ENCODE measurements at places on chromosomes 11 and 22. TPM values are rescaled to one million over a fixed set of nuclear protein-coding genes. Genes with fewer than 3 reads are reported as not detected.
A peak's percentile ranks its signal among the peaks of the same experiment; 100 is the strongest.

DNA sequence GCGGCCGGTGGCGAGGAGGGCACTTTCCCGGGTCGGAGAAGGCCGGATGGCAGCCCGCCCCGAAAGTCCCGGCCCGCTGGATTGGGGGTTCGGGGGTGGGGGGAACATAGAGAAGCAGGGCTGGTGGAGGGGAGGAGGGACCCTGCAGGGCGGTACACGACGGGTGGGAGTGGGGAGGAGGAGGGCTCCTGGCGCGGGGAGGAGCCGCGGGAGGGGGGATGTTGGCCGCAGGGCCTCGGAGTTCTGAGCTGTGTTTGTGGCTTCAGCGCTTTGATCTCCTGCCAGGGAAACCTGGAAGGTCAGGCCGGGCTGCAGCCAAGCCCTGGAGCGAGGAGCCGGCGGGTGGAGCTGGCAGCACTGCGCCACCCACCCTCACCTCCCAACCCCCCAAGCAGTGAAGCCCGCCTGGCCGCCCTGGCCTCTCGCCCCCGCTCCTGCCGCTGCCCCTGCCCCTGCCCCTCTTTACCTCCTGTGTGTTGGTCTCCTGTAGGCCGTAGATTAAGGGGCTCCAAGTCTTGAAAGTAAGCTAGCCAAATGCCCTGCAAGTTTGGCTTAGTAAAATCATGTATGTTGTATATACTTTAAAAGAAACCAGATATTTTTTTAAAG lies 30.9 kb downstream of the C22orf31 start:
- peak overlapping the region; percentile 92 for H3K27ac ChIP-seq
- H3K4me3 ChIP-seq: peak overlapping the region; percentile 57
- H3K36me3 ChIP-seq: no peaks in the 10 kb centered on the region

DNA sequence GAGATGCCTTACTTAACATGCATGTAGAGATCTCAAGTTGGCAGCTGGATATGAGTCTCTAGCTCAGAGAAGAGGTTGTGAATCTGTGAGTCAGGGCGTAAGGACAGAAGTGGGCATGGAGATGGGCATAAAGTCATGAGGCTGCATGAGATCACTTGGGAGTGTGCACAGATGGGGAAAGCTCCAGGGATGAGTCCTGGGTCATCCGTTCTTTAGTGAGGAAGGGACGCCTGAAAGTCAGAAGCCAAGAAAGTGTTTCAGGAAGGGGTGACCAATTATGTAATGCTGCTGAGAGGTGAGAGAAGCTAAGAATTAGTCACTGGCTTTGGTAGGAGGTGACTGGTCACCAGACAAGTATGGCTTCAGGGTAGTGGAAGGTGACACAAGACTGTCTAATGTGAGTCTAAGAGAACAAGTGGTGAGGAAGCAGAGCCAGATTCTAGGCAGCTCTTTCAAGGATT lies 6.7 kb downstream of the ACP2 start:
- no peaks in the 10 kb centered on the region for H3K27me3 ChIP-seq
- H3K27ac ChIP-seq: no peak overlapping the region
- H3K4me3 ChIP-seq: no peak overlapping the region
- H3K36me3 ChIP-seq: peaks cover 56% of the 10 kb centered on the region

GRCh38 chr11:99257131-99257530 lies 236.4 kb downstream of the CNTN5 start:
- no peak overlapping the region for H3K4me3 ChIP-seq
- H3K36me3 ChIP-seq: no peaks in the 10 kb centered on the region
- no peaks in the 10 kb centered on the region for H3K4me1 ChIP-seq
- H3K27me3 ChIP-seq: no peaks in the 10 kb centered on the region

Gene CCDC87
- total RNA-seq: 0.21 TPM

DNA sequence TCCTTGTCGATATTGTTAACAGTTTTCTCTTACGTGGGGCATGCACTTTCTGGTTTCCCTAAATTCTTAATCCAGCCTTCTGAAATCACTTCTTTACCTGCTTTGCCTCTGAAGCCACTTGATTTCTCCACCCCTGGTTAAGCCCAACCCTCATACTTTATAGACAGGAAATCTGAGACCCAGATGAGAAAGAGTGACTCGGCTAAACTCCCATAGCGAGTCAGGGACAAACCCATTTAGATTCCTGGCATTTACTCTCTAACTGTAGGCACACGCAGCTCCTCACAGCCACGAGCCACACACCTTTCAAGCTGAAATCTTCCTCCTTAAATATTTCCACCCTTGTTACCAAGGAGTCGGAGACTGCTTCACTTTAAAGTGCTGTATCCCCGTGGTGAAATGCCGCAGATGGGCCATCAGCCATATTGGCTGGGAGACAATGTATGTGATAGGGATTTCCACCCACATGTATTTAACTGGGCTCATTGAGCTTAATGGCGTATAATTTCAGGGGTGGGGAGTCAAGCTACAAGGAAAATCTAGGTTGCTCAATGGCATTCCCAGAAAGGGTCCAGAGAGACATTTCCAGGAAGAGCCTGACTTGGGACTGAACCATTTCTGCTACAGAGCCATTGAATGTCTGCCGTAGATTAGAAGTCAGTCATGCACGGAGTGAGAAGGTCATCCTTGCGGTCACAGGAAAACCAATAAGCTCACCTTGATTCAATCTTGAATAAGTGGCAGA lies 49.9 kb upstream of the GRK3 start:
- no peak overlapping the region for H3K27ac ChIP-seq
- H3K4me3 ChIP-seq: no peak overlapping the region
- no peaks in the 10 kb centered on the region for H3K4me1 ChIP-seq
- DNase-seq: no peak
- no peaks in the 10 kb centered on the region for H3K36me3 ChIP-seq

DNA sequence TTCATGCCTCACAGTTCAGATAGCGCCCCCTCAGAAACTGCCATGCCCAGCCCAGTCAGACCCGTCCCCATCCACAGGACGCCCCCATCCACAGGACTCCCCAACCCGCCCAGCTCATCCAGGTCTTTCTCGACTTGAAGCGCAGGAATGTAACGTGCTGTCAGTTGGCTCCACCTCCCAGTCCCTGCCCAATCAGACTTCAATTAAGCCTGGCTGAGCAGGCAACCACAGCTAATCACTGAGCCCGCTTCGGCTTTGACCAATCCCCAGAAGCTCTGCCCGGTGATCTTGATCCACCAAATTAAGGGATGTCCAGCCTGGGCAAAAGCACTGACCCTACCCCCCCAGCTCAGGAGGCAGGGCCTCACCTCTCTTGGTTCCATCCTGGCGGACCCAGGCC lies 10.5 kb upstream of the MFNG start:
- no peaks in the 10 kb centered on the region for H3K27me3 ChIP-seq
- H3K27ac ChIP-seq: no peak overlapping the region
- H3K36me3 ChIP-seq: no peaks in the 10 kb centered on the region
- DNase-seq: no peak
- no peak overlapping the region for H3K4me3 ChIP-seq
- H3K4me1 ChIP-seq: peaks cover 4% of the 10 kb centered on the region

DNA sequence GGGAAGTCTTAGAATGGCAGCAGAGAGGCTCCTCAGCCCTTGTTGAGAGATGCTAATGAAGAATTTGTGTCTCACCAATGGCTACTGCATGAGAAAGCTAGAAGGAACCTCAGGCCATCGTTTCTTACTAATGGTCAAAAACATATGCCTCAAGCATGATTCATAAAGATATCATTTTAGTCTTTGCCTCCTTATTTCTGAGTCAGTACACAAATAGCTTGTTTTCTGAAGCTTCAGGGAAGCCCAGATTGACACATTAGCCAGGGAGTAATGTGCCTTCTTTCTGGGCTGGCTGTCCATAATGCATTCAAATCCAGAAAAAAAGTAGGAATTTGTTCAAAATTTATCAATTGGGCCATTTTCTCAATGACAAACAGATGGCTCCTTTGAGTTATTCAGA lies 169.4 kb upstream of the ZBED5 start:
- no peaks in the 10 kb centered on the region for H3K36me3 ChIP-seq
- H3K27ac ChIP-seq: no peak overlapping the region
- no peaks in the 10 kb centered on the region for H3K4me1 ChIP-seq
- no peaks in the 10 kb centered on the region for H3K27me3 ChIP-seq
- no peak overlapping the region for H3K4me3 ChIP-seq

- H3K4me1 ChIP-seq: no peaks in the 10 kb centered on the region
- no peaks in the 10 kb centered on the region for H3K36me3 ChIP-seq
- H3K27ac ChIP-seq: no peak overlapping the region
- H3K4me3 ChIP-seq: no peak overlapping the region
Observed at GRCh38 chr11:123406441-123407129, 23.5 kb upstream of the GRAMD1B start.

Gene GRIK4
- not detected for total RNA-seq

DNA sequence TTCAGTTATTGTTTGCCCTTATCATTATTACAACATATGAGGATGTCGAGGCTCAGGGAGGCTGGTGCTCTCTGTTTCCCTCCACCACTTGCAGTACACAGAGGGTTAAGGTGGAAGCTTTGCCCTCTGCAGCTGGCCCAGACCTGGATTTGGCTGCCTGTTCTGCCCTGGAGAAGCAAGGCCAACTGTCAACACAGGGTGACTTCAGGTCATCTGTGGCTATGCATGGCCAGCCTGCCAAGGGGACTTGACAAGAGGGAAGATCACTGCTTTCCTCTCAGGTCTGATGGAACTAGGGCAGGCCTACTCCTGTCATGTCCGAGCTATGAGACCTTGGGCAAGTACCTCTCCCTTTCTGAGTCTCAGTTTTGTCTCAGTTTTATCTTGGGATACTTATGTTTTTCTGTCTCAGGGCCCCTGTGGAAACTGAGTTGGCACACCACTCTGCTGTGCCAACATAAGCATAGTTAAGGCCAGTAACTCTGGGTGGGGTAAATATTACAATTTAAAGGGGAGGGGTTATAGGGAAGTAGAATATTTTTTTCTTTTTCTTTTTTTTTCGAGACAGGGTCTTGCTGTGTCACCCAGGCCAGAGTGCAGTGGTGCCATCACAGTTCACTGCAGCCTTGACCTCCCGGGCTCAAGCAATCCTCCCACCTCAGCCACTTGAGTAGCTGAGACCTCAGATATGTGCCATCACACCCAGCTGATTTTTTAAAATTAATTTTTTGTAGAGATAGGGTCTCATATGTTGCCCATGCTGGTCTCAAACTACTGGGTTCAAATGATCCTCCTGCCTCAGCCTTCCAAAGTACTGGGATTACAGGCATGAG lies 2.4 kb upstream of the THRSP start:
- H3K4me3 ChIP-seq: no peak overlapping the region
- no peaks in the 10 kb centered on the region for H3K36me3 ChIP-seq
- H3K27me3 ChIP-seq: no peaks in the 10 kb centered on the region
- H3K27ac ChIP-seq: peak overlapping the region; percentile 58

GRCh38 chr11:113193946-113194345 lies 120.4 kb upstream of the TTC12 start:
- H3K27ac ChIP-seq: peak overlapping the region; percentile 44
- H3K4me3 ChIP-seq: no peak overlapping the region
- no peak for DNase-seq
- no peaks in the 10 kb centered on the region for H3K27me3 ChIP-seq
- H3K4me1 ChIP-seq: peaks cover 26% of the 10 kb centered on the region
- H3K36me3 ChIP-seq: no peaks in the 10 kb centered on the region

- no peak overlapping the region for H3K27ac ChIP-seq
- H3K4me1 ChIP-seq: no peaks in the 10 kb centered on the region
- no peaks in the 10 kb centered on the region for H3K36me3 ChIP-seq
Observed at GRCh38 chr22:24424001-24424900, 3.1 kb upstream of the ADORA2A start.

Gene DTX4
- 9.6 TPM for total RNA-seq

- H3K27ac ChIP-seq: no peak overlapping the region
- H3K4me3 ChIP-seq: no peak overlapping the region
- H3K27me3 ChIP-seq: no peaks in the 10 kb centered on the region
- H3K36me3 ChIP-seq: no peaks in the 10 kb centered on the region
- DNase-seq: no peak
Observed at GRCh38 chr22:16932577-16932976, 75.4 kb downstream of the GAB4 start.

- H3K36me3 ChIP-seq: no peaks in the 10 kb centered on the region
- no peaks in the 10 kb centered on the region for H3K4me1 ChIP-seq
- no peak overlapping the region for H3K27ac ChIP-seq
- DNase-seq: no peak
- H3K27me3 ChIP-seq: no peaks in the 10 kb centered on the region
- no peak overlapping the region for H3K4me3 ChIP-seq
Observed at GRCh38 chr11:83957038-83957900, 671.1 kb upstream of the CCDC90B start.

Gene CSKMT
- not detected for total RNA-seq

DNA sequence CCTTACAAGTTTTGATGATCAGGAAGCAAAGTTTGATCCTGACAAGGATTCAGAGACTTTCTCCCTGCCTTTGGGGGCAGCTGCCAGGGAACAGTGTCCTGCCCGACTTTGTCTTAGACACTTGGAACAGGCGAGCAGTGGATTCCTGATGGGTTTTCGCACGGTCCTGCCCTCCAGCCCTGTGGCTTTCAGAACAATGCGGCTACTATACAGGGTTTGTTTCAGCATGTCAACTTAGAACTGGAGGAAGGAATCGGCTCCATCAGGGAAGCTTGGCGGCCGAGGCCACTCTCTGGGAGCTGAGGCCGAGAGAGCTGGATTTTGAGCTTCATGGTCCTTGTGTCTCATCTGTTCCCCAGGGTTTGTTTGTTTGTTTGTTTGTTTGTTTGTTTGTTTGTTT lies 11.5 kb downstream of the ANO1 start:
- DNase-seq: no peak
- peaks cover 21% of the 10 kb centered on the region for H3K36me3 ChIP-seq
- H3K27me3 ChIP-seq: no peaks in the 10 kb centered on the region
- peak overlapping the region; percentile 50 for H3K27ac ChIP-seq

Gene TLCD5
- total RNA-seq: 8.4 TPM

DNA sequence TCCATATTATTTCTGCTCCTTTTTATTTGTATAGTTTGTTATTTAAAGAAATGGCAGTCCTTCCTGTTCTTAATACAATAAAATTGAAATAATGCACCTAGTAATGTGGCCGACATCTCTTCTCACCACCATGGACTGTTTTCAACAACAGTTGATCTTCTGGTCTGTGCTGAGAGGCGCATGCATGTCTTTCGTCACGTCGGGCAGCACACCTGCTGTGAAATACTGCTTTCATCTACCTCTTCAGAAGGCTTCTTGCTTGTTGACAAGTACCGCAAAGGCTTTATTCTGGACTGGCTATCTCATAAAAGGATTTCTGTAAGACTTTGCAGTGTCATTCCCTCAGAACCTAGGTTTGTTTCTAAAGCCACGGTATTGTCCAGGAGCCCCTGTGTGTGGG lies 13.9 kb upstream of the MYO18B start:
- H3K4me3 ChIP-seq: no peak overlapping the region
- no peaks in the 10 kb centered on the region for H3K36me3 ChIP-seq
- DNase-seq: no peak
- H3K27me3 ChIP-seq: no peaks in the 10 kb centered on the region
- no peaks in the 10 kb centered on the region for H3K4me1 ChIP-seq

DNA sequence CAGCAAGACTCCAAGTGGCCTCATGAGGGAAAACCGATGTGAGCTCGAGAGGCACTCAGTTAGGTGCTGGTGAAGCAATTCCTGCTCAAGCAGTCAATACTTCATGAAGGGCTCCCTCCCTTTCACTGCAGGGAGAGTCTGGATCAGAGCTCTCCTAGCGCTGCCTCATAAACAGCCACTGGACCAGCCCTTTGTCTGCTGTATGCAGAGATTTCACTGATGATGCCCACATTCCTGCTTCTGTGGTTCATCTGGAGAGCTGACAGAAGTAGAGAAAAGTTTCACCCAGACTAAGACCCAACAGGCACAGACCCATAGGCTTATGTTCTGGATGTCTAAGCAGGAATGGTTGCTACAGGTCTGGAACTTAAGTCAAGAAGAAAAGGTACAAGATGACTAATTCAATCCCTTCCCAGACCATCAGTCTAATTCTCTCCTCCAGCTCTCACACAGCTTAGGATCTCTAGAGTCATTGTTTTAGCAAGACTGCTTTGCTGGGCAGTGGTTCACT lies 4.0 kb downstream of the UCP2 start:
- peaks cover 4% of the 10 kb centered on the region for H3K4me1 ChIP-seq
- DNase-seq: no peak
- H3K4me3 ChIP-seq: no peak overlapping the region
- H3K36me3 ChIP-seq: peaks cover 38% of the 10 kb centered on the region
- H3K27ac ChIP-seq: no peak overlapping the region
